Activated CD4-positive, alpha-beta T cell treated with anti-CD3 and anti-CD28 coated beads for 24 hours (primary cell): ENCODE measurements at places on chromosomes 5 and 9.

DNA sequence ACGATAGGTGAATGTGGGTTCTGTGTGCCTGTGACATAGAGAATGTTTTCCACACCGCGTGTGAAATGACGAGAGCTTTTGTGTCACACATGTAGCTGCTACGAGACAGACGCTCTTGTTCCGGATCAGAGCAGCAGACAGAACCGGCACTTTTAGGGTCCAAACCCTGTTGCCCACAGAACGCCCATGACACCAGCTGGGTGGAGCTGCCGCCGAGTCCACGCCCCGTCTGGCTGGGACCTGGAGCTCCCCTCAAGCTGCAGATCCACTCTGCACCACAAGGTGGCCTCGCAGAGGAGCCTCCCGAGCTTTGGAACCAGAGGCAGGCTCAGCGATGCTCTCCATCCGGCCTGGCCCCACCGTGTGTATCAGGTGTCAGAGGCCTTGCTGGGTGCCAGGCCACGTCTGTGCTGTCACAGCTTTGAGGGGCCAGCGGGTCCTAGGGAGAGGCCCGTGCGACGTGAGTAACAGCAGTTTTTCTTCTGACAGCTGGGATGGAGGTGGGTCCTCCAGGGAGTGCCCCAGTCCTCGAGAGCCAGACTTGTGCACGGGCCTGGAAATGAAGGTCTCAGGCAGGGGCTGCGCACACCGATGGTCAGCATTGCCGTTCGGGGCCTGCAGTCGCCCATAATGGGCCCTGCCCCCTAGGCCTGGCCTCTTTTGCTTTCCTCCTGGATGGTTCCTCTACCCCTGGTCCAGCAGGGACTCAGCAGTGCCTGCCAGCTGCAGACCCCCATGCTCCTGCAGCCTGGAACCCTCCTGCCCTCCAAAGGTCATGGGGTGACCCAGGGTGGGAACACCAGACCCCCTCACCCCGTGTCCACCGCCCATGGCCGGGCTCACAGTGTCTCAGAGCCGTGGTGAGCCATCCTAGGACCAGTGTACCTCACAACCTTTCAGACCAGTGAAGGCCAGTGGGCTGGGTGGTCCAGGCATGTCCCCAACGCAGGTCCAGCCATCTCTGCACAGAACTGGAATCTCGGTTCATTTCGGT, 2.5 kb upstream of the LRRC14B start:
- peak; percentile 85 for DNase-seq

GRCh38 chr5:173793648-173794548, 94.3 kb upstream of the CPEB4 start:
- no peak for DNase-seq

DNA sequence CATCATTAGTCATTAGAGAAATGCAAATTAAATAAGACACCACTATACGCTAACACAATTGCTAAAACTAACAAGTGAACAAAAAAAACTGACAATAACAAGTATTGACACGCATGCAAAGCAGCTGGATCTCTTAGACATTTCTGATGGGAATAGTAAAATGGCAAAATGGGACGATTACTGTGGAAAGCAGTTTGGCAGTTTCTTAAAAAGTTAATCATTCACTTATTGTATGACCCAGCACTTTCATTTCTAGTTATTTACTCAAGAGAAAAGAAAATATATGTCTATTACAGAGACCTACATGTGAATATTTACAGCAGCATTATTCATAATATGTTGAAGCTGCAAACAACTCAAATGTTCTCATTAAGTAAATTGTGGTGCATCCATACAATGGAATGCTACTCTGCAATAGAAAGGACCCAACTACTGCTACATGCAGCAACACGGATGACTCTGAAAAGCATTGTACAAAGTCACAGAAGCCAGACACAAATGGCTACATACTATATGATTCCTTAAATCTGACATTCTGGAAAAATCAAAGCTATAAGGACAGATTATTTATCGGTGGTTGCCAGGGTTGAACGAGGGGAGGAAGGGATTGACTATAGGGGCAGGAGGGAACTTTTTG, 96.8 kb upstream of the ITGA2 start:
- no peak for DNase-seq

- DNase-seq: no peak
These were observed 325.4 kb downstream of the RFX3 start for GRCh38 chr9:3200331-3200774.

- DNase-seq: no peak
These were observed 19.6 kb upstream of the MAN2A1 start for GRCh38 chr5:109669991-109670706.

DNA sequence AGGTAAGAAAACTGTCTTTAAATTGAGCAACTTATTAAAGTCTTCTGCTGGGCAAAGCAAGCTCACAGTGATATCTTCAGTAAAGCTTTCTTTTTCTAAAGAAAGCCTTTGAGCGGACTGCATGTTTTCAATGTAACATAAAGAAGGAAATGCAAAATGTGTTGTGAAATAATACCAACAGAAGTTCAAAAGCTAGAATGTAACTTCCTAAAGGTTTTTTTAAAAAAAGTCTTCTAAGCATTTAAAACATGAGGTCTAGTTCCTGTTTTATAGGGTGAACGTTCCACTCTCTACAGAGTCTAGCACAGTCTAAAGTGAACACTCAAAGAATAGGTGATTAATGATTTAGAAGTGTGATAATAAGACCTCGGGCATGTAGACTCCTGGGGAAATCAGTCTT, 62.9 kb downstream of the DENND1A start:
- DNase-seq: no peak

- no peak for DNase-seq
These were observed 497.9 kb downstream of the SEMA5A start for GRCh38 chr5:9047932-9048331.

GRCh38 chr9:34291023-34291422, 38.0 kb downstream of the KIF24 start:
- no peak for DNase-seq

DNA sequence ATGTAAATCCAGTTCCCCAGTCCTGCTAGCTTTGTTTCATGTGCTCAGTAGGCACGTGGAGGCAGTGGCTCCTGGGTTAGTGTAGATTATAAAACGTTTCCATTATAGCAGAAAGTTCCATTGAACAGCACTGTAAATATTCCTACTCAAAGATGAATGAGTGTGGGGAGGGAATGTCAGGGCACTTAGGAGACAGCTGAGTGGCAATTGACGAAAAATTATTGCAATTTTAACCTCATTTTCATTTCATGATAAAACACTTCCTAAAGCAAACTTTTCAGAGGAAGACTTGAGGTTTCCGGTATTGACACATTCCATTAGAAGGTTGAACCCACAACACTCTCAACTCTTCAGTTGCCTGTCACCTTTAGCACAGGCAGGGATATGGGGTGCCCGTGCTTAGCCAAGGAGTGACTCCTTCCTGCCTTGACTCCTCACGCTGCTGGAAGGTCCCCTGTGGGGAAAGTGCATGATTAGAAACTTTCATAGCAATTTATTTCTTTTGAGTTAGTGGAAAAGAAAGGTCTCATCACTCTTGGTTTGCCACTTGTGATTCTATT, 41.2 kb downstream of the SLC46A2 start:
- no peak for DNase-seq

DNA sequence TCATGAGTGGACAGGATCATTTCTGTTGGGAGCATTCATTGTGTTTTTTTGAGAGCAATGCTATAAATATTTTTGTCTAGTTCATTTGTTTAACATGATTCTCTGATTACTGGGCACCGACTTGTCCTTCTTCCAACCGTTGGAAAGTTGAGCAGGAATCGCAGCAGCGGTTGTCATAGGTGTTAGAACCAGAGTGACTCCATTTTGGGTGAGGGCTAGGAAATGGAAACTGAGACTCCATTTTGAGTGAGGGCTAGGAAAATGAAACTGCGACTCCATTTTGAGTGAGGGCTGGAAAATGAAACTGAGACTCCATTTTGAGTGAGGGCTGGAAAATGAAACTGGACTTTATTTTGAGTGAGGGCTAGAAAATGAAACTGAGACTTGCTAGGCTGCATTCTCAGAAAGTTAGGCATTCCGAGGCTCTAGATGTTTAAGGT, 100.6 kb downstream of the ICE1 start:
- no peak for DNase-seq

- DNase-seq: no peak
These were observed 657.0 kb upstream of the WWC1 start for GRCh38 chr5:167634432-167634831.

- no peak for DNase-seq
These were observed 18.3 kb upstream of the TEK start for GRCh38 chr9:27090711-27091110.

- DNase-seq: no peak
These were observed 37.7 kb downstream of the NSG2 start for GRCh38 chr5:174083056-174083827.

DNA sequence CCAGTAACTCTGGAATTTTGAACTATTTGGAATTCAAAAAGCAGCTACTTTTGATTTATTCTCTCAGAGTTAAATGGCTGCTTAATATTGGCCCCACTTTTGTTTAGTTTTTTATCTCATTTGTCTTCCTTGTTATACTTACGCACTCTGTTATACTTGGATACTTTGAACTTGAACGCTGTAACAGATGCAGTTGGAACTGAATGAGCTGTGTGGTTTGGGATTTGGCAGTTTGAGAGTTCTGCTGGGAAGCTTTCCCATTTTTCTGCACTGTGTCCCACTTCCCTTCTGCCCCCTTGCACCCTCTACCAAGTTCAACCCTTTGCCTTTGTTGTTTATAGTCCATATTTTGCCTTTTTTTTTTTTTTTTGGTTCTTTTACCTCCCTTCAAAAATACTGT, 3.8 kb downstream of the RHOBTB3 start:
- DNase-seq: no peak

DNA sequence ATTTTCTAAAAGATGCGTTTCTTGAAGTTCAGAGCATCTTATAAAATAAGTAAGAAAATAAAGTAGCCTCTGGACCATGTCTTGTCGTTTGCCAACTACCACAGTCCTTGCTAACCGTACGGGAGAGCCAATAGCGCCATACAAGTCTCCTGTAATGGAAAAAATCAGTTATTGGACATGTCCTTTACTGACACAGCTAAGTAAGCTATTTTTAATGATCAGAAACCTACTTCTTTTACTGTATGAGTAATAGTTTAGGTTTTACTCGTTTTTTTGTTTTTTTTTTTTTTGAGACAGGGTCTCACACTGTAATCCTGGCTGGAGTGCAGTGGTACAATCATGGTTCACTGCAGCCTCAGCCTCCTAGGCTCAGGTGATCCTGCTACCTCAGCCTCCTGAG, 37.7 kb upstream of the RAPGEF6 start:
- no peak for DNase-seq

DNA sequence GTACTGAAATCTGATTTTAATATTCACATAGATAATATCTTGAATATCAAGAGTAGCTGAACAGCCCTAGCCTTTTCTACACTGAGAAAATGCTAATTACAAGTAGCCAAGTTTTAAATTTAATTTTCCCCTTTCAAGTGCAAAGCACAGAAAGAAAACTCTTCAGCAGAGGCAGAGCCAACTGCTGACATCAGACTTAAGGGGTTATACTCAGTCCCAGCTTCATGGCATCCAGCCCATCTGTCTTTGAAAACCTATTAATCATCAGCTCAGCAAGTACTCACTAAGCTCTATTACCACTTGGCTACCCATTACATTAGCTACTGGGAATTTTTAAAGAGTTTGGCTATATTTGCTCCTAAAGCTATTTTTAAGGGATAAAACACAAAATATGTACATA, 220.5 kb downstream of the SLC12A2 start:
- DNase-seq: no peak

GRCh38 chr5:107184871-107185270, 485.9 kb downstream of the EFNA5 start:
- DNase-seq: no peak

GRCh38 chr5:54620141-54620933, 102.8 kb downstream of the SNX18 start:
- DNase-seq: no peak

GRCh38 chr5:136133222-136133921, 727 bp downstream of the SMAD5 start:
- no peak for DNase-seq

- DNase-seq: no peak
These were observed 50.8 kb downstream of the KCNN2 start for GRCh38 chr5:114412510-114413171.

DNA sequence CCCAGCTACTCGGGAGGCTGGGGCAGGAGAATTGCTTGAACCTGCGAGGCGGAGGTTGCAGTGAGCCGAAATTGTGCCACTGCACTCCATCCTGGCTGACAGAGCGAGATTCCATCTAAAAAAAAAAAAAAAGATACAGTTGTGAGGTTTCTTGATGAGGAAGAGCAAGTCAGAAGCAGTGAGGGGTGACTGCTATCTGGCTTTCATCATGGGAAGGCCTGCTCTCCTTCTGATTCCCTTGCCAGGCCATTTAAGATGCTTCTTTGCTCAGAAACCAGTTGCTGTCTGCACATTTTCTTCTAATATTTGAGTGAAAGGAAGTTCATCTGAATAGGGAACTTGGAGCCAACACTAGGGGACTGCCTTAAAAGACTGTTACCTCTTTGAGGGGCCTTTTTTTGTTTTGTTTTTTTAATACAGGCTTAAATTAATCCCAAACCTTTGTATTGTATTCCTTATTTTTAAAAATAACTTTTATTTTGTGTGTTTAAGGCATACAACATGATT, 201.9 kb downstream of the ARHGAP26 start:
- DNase-seq: no peak

DNA sequence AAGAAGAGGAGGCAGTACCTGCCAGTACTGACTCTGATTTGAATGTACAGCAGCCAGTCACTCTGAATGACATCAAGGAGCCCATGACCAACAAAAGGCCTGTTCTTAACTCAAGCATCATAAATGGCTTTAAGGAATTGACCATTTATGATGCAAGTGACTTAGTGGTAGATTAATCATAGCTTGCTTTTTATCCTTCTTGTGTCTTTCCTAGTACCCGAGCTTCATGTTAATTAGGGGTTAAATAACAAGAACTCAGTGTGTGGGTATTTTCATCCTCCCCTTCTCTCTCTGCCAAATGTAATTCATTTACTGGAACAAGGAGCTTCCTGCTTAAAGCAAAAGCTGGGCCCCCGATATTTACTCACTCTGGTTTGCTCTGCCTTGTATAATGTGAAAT, 146.5 kb downstream of the UNC13B start:
- DNase-seq: no peak

DNA sequence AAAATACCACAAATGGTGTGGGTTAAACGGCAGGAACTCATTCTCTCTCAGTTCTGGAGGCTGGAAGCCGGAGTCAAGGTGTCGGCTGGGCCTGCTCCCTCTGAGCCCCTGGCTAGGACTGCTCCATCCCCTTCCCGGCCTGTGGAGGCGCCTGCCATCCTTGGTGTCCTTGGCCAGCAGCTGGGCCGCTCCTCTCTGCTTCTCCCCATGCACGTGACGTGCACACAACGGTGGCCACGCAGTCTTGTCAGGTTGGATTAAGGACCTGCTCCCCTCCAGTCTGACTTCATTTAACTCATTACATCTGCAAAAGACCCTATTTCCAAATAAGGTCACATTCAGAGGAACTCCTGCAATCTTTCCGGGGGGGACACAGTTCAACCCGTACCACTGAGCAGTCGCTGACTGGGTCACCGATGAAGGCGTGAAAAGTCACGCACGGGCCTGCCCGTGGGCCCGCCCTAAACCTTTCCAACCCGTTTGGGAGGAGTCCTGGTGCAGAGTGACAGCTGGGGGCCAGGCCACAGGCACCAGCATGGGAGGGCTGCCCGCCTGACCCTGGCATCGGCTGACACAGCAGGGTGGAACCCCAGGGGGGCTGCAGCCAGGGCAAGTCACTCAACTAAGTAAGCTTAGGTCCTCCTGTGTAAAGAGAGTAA, 135.2 kb downstream of the COL23A1 start:
- no peak for DNase-seq

GRCh38 chr9:134314039-134314949, 12.0 kb upstream of the RXRA start:
- no peak for DNase-seq
